ENCODE measurements at places on chromosomes 2 and 18.

DNA sequence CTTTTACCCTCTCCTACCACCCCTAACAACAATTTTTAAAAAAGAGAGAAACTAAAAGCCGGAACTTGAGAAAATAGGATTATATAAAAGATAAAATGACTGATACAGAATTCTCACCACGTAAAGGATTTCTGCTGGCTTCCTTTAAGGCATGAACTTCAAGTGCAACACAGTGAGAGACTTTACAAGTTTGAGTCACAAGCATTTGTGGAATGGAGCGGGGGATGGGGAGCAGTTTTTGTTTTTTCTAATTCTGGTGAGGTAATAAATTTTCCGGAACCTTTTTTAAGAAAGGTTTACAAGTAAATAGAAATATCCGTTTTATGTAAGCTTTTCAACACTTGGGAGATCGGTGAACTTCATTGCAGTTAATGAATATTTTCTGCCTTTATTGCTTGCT is 1.8 kb upstream of the CDH2 start:
- DNase-seq: peak; percentile 64

GRCh38 chr2:401019-401679 is 113.3 kb upstream of the ALKAL2 start:
- DNase-seq: no peak

DNA sequence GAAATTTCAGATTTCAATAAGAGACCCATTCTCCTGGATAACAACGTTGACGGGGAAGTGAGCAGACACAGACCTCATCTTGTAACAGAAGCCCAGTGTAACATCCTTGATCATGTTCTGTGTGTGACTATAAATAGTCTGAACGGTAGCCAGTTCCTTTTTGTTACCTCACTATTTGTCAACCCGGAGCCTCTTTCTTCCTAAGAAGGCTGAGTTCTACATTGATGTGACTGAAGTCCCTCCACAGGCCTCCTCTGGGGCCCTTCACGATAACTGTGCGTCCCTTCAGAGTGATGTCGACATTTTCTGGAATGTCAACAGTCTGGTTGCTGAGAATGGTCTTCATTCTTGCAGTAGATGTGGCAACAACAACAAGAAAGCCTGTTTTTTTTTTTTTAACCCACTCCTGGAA is 6.3 kb upstream of the PLEKHM3 start:
- no peak for DNase-seq

- no peak for DNase-seq
Observed at GRCh38 chr18:48673456-48673852, 134.6 kb downstream of the CTIF start.

DNA sequence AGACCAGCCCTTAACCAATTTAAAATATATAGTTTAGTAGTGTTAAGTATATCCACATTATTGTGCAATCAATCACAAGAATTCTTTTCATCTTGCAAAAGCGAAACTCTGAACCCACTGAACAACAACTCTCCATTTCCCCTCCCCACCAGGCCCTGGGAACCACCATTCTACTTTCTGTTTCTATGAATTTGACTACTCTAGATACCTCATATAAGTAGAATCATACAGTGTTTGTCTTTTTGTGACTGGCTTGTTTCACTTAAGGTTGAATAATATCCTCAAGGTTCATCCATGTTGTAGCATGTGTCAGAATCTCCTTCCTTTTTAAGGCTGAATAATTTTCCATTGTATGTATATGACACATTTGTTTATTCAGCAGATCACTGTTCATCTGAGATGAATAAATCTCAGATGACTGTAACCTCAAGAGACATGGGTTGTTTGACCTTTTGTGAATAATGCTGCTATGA is 8.1 kb upstream of the SOS1 start:
- DNase-seq: no peak

GRCh38 chr18:10252952-10253705 is 201.3 kb upstream of the APCDD1 start:
- DNase-seq: no peak

GRCh38 chr18:5469340-5469739 is 74.5 kb downstream of the EPB41L3 start:
- DNase-seq: no peak

- DNase-seq: no peak
Observed at GRCh38 chr2:35447821-35448220, 907.8 kb upstream of the CRIM1 start.

DNA sequence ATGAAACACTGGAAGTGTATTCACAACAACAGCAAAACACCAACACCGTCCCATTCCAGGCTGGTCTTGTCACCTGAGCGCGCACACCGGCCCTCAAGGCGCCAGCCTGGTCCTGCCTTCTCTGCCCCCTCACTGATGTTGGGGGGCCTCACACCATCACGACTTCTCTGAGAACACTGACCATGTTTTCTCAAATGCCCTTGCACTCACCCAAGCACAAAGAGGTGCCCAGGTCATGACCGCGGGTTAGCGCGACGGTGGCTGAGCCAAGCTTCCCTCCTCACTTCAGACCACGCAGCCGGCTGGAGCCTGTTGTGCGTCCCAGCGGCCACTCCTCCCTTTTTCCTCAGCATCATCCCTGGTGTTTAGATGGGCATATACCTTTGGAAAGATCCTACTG is 101.3 kb upstream of the SALL3 start:
- no peak for DNase-seq

DNA sequence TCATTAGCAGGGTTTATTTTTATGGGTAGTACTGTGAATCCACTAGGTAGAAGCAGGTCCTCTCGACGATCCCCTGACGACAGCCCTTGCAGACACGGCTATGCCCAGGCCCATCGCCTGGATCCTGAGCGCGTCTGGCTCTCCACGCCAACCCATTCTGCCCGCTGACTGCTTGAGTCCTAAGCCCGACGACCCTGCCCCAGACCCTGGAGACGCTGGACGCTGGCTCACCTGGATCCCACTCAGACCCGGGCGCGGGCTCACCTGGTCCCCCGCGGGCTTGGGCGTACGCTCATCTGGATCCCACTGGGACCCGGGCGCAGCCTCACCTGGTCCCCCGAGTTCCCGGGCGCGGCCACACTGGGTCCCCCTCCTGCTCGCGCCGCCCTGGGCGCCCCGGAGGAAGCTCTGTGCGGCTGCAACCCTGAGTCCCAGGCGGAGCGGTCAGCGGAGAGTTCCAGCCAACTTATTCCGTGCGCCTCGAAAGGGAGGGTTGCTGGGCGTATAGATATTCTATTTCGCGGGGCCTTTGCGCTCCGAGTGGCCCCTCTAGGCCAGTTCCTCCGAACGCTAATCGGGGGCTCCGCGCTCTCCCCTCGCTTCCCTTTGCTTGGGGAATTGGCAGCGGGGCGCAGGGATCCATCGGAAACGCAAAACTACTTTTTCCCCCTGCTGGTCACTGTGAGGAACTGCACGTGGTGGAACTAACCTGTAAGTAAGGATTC is 22.4 kb upstream of the RMP24 start:
- peak; percentile 51 for DNase-seq

- DNase-seq: peak; percentile 2
Observed at GRCh38 chr2:151946899-151947812, 118.9 kb upstream of the ARL5A start.

GRCh38 chr2:134174711-134175110 is 79.2 kb upstream of the MGAT5 start:
- no peak for DNase-seq

- DNase-seq: no peak
Observed at GRCh38 chr2:121052023-121052422, 233.0 kb downstream of the TFCP2L1 start.

DNA sequence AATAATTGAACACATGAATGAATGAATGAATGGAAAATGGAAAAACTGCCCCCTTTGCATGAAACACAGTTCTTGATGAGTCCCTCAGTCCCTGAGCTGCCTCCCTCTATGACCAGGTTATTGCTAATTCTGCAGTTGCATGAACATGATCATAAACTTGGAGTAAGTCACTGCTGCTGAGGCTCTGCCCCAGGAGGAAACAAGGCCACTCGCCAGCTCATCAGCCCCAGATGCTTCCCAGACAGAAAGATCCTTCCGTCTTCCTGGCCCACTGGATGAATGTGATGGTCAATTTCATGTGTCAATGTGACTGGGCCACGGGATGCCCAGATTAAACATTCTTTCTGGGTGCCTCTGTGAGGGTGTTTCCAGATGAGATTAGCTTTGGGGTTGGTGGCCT is 16.4 kb downstream of the GPR45 start:
- DNase-seq: no peak

DNA sequence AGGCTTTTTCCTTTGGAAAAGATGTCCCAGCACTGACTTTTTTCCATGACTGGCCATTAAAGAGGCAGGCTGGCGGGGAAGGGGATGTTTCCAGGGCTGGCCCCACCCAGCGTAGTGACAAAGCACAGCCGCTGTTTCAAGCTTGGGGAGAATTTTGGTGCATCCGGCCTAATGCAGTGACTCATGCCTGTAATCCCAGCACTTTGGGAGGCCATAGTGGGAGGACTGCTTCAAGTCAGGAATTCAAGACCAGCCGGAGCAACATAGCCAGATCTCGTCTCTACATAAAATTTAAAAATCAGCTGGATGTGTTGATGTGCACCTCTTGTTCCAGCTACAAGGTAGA is 78.0 kb upstream of the SH3BP4 start:
- DNase-seq: peak; percentile 36

- peak; percentile 27 for DNase-seq
Observed at GRCh38 chr2:148259674-148260073, 238.8 kb downstream of the MBD5 start.

- DNase-seq: no peak
Observed at GRCh38 chr18:67381608-67382150, 134.8 kb downstream of the DSEL start.

GRCh38 chr18:32297579-32298170 is 107.8 kb downstream of the MEP1B start:
- no peak for DNase-seq

DNA sequence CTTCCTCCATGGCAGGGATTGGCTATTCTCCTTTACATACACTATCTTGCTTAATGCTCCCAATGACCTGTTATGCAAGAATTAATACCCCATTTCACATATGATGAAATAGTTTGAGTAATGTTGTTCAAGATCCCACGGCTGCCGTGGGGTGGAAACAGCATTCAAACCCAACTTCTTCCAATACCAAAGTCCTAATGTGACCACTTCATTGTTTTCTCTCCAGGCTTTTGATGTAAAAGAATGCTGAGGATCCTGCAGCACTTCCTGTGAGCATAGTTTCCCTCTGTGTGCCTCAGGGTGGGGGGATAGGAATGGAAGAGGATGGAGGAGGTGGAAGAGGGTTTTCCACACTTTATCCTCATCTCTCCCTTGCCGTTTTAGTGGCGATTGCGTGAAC is 199.4 kb downstream of the IRS1 start:
- peak; percentile 57 for DNase-seq

DNA sequence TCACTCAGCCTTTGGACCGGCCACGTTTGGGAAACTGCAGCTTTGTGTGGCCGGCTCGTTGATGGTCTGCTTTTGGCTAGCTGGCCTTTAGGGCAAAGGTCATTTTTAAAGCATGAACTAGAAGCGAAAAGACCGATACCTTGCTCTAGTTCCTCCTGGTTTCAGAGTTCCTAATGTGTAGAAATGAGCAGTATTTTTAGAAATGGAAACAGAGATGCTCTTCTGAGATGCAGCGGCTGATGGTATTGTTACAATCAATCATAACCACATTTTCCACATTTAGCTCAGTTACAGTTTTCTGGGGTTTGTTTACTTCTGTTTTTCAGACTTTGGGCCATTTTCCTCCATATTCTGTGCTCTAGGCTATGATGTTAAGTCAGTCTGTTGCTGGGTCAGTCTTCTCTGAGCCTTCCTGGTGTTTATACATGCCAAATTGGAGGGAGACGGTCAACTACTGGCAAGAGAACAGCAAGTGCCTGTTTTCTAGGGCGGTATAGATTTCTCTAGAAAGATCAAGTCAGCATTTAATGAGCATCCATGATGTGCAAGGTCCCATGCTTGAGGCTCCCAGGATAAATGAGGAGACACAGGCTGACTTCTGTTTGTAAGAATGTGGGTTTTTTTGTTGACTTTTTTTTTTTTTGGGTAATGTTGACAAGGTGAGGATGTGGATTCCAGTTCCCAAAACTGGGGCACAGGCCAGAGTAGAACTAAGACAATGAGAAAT is 28.0 kb downstream of the RNF144A start:
- DNase-seq: no peak

DNA sequence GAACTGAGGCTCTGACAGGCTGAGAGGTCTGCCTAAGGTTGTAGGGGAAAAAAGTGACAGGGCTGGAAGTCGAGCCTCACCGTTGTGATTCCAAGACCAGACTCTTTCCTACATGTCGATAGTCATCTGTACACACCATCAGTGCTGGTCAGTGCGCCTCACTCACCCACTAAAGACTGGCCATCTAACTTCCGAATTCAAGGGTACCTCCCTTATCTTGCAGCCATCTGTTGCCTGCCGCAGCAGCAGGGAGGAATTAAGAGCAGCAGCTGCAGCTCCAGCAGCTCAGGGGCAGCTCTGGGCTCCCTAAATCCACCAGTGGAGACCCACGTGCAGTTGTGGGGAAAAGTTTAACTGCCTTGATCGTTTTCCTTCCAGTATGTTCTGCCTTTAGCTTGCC is 32.6 kb upstream of the GPR39 start:
- no peak for DNase-seq

GRCh38 chr2:17803497-17803896 is 12.8 kb upstream of the MSGN1 start:
- no peak for DNase-seq

GRCh38 chr2:164993287-164994016 is 38.1 kb upstream of the SLC38A11 start:
- DNase-seq: no peak

DNA sequence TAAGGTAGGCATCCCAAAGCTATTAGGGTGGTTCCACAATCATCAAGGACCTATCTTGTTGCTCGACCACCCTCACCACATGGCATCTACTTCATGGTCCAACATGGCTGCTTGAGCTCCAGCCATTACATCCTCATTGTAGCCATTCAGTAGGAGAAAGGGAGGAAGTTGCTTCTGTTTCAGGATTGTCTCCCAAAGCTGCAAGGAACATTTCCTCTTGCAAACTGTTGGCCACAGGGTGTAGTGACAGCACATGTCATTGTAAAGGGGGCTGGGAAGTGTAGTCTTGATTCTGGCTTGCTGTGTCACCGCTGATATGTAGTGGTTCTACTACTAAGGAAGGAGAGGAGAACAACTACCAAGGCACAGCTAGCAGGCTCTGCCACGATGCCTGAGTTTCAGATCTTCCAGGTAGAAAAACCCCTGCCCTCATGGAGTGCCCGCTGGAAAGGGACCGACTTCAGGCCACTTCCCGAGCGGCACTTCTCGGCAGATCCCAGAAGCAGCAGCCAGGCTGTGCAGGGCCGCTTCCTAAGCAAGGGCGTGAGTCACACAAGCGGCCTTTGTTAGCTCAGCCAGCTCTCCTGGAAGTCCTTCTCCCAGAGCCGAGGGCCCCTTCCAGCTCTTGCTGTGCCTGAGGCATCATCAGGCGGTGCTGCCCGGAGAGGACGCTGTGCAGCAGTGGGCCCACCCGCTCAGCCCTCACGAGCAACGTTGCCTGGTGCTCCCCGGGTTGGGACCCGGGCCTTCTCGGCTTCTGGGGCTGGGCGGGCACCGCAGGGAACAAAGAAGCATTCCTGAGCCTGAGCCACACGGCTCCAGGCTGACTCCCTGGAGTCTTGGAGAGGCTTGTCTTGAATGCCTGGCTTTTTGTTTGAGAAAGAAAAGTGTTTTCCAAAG is 58.2 kb downstream of the HS6ST1 start:
- DNase-seq: peak; percentile 92

All from astrocyte (in vitro differentiated cells and primary cell).